ENCODE measurements at places on chromosomes 3 and 15.

GRCh38 chr3:141371882-141372281, 3.6 kb downstream of the ZBTB38 start:
- no peak for DNase-seq

DNA sequence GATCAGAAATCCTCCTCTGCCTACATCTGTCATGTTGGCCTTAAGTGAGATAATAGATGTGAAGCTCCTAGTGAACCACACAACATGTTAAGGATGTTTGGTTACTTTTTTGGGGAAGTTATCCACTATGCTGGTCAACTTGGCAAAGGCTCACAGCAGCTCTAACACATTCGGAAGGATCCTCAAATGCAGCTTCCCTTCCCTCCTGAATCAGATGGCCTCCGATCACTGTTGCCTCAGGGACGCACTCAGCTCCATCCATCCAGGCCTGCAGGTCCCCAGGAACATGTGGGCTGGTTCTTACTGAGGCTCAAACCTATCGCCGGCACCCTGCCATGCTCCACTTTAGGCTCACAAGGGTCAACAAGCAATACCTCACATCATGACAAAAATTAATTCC, 67.9 kb downstream of the CORO2B start:
- DNase-seq, result no peak

DNA sequence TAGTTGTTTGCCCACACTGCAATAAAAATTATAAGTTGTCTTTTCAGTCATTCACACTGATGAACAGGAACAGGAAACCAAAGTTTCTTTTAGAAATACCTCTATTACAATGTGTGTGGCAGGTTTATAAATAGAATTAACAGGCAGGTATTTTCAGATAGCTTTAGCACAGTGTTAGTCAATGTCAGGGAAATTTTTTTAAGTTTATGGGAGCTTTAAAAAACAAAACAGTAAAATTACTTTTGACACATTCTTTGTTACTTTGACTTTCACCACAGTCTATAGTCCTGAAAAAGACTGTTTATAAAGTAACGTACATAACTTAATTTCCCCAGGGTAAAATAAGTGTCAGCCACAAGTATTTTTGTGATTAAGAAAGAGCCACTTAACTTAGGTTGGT, 38.1 kb downstream of the SERPINI1 start:
- DNase-seq, result no peak

GRCh38 chr15:39269821-39270220, 311.1 kb upstream of the THBS1 start:
- no peak for DNase-seq

DNA sequence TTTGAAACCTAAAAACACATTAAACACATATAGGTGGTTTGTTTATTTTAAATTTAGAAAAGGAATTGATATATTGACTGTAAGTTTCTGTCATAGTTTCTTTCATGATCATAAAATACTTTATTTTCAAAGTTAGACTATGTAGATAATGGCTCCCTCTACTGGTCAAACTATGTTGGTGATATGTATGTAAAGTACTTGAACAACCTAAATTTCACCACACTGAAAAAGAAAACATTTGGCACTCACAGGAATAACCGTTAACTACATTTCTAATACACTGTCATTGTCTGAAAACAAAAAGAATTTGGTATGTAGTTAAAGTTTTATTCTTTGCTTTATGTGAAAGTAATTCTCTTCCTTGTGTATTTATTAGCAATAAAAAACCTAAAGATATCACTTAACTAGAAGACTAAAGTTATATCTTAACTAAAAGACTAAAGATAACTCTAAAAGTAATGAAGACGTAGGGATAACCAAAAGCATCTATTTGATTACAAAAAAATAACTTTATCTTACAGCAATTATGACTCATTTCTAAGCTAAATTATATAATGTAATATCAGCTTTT, 427.5 kb downstream of the VGLL3 start:
- peak; percentile 46 for DNase-seq
